ENCODE measurements at places on chromosomes 5 and 9.
A peak's percentile ranks its signal among the peaks of the same experiment; 100 is the strongest.

GRCh38 chr9:92332577-92333281, 7.0 kb downstream of the CENPP start:
- DNase-seq, result no peak

DNA sequence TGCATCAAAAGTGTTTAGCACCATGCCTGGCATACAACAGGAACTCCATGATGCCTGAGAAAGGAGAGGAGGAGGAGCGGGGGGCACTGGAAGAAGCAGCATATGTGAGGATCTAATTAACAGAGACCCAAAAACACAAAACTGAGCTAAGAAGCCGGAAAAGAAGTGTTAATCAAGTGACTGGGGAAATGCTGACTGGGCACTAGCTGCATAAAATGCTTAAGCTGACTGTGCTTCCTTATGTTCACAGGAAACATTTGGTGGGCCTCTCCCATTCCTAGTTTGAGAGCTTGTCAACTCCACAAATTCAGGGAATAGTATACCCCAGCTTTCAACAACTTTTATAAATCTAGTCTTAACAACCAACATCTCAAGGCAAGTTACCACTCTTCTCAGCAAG, 26.6 kb downstream of the DEPDC1B start:
- DNase-seq, result peak; percentile 9

DNA sequence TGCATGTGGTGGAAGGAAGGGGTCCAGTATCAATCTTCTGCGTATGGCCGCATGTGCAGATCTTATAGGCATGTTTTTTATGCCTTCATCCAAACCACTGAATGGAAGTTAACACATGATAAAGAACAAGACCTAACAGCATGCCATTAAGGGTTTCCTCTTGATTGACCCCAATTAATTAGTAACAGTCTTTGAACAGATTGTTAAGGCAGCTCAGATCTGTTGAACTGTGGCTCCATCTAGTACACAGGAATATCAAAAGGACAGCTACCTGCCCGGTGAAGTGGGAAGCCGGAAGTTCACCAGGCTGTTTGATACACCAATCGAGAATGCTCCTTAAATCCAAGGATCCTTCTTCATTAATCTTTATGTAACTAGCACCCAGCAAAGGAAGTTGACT, 159.9 kb upstream of the ADAMTS16 start:
- no peak for DNase-seq

DNA sequence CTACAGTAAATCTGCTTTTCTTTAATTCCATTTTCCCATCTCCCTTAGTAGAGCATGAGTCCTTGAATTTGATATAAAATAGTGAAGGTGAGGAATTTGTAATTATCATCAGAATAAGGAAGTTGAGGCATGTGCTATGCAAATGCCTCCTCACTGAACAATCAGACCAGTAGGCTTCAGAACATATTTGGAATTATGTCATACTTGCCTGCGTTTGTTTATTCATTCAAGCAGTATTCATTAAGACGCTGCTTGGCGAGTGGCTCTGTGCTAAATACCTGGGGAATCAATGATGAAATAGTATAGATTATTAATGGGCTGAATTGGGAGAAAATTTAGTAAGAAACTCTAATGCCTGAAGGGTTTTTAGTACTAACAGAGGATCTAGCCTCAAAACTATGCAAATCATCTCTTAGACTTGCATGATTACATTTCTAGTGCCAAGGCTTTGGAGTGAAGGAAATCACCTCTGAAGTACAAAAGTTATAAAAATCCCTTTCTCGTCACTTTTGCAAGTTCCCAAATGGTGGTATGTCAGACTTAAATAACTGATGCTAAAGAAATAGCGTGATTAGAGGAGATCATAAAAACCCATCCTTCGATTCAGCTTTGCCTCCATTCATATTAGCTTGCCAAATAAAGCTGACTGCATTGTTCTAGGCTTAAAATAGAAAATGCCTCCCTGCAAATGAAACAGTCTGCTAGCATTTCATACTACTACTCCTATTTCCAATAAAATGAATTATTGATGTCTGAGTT, 141.7 kb downstream of the PCSK5 start:
- DNase-seq, result peak; percentile 22

DNA sequence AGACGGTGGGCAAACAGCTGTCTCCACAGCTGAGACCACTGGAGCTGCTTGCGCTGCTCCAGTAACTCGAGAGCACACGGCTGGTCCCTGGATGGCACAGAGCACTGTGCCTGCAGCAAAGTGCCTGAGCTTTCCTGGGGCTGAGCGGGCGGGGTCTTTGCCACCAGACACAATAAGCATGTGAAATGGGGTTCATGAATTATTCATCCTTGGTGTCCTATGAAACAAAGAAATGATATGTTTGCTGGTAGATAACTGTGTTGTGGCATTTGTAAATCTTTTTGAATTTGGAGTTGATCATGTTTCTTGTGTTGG, 151.7 kb upstream of the MPDZ start:
- DNase-seq, result no peak

DNA sequence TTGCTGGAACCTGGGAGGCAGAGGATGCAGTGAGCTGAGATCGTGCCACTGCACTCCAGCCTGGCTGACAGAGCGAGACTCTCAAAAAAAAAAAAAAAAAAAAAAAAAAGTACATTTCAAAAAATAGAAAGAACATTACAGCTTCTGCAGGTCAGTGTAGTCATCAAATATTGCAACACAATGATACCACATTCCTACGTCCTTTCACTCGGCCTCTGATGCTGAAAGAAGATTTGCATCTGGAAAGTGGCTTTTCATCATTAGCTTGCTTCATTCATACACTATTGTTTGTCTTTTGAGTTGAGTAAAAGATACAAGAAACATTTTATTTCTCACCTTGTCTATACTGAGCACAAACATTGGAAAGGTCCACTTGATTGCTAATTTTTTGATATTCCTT, 59.6 kb upstream of the CPLANE1 start:
- no peak for DNase-seq

- no peak for DNase-seq
Measured at GRCh38 chr9:99595796-99596195, 225.9 kb upstream of the NR4A3 start.

- DNase-seq, result no peak
Measured at GRCh38 chr5:160083501-160083900, 35.7 kb downstream of the PWWP2A start.

DNA sequence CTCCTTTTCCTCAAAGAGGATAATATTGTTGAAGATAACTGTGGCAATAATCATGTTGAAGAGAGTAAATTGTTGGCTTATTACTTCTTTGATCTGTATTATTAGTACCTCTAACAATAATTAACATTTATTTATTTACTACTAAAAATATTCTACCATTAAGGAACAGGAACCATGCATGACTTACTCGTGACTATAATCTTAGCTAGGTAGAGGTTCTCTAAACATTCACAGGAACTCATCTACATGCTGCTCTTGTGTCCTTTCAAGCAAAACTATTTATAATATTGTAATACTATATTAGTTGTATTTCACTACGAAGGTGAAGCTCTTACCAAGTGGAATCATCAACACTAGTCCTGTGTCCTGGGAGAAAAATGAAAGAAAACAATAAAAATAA, 3.1 kb downstream of the SOX30 start:
- no peak for DNase-seq

DNA sequence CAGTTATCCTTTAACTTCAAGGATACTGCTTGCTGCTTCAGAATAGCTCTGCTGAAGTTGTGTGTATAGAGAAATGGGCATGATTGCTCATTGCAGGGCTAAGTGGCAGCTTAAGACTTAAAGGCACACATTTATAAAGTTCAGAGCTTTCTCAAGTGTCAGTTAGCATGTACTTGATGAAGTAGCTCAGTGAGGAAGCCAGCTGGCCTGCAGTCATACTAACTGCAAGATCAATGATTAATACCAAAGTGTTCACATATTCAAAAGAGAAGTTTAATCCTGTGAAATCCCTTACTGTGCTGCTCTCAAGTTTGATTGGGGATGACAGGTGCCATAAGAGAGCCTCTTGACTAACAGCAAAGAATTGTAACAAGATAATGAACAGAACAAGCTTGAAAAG, 483.4 kb upstream of the NUDT12 start:
- no peak for DNase-seq

DNA sequence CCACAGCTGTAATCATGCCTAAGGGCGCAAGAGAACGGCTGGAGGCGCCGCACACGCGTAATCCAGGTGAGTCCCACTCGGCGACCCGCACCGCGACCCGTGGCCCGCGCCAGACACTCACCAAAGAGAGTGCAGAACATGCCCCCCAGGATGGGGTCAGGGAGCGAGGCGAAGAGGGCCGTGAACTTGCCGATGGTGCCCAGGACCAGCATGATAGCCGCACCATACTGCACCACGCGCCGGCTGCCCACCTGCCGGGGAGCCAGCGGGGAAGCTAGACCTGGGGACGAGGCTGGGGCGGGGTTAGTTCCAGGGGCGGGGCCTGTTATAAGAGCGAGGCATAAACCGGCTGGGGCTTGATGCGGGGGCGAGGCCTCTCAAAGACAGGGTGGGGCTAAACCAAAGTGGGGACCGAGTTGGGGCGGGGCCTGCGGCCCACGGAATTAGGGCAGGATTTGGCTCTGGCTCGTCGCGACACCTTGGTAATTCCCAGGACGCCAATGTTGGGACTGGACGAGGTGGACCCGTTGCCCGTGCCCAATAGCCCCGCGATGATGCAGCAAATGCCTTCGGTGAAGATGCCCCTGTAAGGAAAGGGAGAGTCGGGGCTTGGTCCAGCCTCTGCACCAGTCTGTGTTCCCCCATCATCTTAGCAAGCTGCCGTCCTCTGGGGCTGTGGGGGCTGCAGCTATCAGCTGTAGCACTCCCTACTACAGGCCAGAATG, 4.8 kb downstream of the SLC23A1 start:
- no peak for DNase-seq

GRCh38 chr5:109644829-109645228, 44.9 kb upstream of the MAN2A1 start:
- no peak for DNase-seq

DNA sequence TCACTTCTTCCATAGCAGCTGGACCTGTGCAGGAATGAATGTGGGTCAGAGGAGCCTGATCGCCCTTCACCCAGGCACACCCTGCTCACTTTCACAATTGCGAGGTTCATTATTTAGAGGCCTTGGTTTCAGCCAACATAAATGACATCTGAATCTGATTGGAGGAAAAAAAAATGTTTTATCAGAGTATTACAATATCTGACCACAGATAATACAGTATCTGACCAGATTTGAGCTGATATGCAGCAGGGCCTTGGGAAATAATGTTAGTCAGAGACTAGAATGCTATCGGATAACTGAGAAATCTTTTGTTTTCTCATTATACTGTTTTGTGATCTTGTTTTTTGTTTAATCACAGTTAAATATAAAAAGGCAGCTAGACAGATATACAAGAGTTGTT, 7.7 kb downstream of the ICE1 start:
- no peak for DNase-seq

GRCh38 chr5:180390441-180391190, 37.5 kb upstream of the GFPT2 start:
- DNase-seq, result no peak

- DNase-seq, result no peak
Measured at GRCh38 chr9:33143241-33143661, 23.9 kb downstream of the B4GALT1 start.
